ENCODE measurements at places on chromosomes 3 and 15.

DNA sequence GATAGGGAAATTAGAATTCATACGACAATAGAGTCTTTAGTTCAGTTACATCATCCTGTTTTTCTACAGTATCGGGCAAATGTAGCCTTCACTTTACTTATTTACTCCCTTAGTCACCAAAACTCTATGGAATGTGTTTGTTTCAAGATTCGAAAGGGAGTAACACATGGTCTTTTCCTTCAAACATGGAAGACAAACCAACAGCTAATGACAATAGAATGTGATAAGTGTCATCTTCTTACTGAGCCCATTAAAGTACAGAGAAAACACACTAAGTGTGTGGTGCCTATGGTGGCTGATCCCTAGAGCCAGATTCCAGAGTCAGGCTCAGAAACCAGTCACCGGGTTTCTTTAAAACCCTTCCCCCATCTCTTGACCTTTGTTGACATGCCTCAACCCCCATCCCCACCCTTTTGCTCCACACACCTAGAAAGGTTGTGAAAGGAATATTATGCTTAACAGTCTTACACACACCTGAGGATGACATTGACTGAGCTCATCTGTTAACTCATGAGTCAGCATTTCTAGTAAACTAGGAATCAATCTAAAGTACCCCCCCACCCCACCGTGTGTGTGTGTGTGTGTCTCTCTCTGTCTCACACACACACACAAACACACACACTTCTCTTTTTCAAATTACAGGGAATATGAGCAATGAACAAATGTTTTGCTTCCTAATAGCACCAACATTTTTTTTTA, 549.6 kb upstream of the CCDC54 start:
- no peak for DNase-seq

- DNase-seq = no peak
Measured at GRCh38 chr3:94256888-94257813, 194.3 kb downstream of the NSUN3 start.

DNA sequence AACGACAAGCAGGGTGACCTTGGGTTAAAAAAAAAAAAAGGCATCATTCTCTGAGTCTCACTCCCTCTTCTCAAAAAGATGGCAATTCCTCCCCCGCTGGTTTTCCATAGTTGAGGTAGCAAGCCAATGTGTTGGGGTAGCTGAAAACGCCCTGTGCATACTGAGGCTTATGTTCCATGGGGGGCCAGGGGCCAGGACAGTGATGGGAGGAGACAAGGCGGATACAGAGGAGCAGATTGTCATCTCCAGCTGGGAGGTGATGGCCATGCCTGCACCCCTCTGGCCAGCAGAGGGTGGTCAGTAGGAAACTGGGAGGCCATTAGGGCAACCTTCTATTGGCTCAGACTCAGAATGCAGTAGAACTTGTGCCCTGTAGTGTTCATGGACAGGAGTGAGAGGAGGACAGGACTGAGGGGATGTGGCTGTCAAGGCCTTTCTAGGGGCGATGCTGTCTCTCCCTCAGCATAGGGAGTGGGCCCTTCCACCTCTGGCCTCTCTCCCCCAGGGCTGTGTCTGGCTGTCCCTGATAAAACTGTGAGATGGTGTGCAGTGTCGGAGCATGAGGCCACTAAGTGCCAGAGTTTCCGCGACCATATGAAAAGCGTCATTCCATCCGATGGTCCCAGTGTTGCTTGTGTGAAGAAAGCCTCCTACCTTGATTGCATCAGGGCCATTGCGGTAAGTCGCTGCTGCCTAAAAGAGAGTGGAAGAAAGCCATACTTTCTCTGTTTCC, 1.9 kb downstream of the TF start:
- no peak for DNase-seq

GRCh38 chr3:152096280-152096906, 172.3 kb upstream of the MBNL1 start:
- no peak for DNase-seq

GRCh38 chr15:60420203-60420716, 22.5 kb upstream of the ANXA2 start:
- no peak for DNase-seq

GRCh38 chr3:141239511-141240281, 8.1 kb downstream of the PXYLP1 start:
- DNase-seq = no peak

DNA sequence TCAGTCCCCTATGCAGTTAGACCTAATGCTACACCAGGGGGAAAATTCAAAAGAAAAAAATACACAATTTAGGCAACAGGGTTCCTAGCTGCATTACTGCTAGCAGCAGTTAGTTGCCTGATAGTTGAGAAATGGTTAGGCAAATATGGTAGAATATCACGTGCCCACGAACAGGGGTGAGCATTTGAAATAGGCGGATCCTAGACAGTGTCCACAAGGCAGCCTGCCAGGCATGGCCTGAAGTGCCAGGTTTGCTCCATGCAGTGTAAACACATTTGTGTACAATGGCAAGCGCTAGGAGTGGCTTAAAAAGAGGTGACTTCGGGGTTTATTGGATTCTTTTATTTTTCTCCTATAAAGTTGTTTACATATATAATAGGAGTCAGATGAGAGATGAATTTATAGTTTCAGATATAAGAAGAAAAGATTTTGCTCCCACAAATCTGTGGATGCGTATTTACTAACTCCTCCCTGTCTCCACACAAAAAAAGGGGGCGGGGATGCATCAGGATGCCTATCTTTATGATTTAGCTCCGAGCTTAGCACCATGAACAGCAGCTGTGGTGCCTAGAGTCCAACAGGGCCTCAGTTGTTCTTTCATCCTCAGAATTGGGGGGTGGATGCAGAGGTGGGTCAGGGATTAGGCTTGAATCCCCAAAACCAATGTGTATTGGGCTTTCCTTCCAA, 3.9 kb upstream of the TGM4 start:
- DNase-seq = no peak

DNA sequence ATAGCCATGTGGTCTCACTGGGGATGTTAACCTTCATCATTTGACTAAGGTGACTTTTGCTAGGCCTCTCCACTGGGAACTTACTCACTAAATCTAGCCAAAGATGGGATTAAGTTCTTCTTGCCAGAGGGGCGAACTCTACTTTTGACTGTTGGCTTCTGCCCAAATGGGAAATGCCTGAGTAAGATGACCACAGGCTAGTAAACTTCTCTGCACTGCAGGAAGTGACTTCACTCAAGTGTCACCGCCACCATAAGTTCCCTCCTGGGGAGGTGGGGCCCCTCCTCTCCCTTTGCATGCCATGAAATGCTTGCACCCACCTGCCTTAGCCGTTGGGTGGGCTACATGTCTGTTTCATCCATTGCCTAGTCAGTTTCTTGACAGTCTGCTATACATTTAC, 388.3 kb downstream of the FEZF2 start:
- no peak for DNase-seq

DNA sequence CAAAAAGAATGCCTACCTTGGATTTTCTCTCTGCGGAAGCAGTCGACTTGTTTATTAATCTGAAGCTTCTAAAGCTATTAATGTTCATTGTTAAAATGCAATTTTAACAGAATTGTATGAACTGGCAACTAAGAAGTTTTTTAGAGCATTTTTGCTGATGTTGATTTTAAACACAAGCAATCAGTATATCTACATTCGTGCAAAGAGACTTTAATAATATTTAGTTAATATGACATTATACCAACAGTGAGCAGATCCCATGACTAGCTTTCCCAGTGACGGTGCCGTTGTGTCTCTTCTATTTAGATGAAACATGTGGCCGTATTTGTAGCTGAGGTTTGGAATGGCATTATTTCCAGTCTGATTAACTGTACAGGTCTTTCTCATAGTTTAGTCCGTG, 88.0 kb downstream of the PEX5L start:
- no peak for DNase-seq

DNA sequence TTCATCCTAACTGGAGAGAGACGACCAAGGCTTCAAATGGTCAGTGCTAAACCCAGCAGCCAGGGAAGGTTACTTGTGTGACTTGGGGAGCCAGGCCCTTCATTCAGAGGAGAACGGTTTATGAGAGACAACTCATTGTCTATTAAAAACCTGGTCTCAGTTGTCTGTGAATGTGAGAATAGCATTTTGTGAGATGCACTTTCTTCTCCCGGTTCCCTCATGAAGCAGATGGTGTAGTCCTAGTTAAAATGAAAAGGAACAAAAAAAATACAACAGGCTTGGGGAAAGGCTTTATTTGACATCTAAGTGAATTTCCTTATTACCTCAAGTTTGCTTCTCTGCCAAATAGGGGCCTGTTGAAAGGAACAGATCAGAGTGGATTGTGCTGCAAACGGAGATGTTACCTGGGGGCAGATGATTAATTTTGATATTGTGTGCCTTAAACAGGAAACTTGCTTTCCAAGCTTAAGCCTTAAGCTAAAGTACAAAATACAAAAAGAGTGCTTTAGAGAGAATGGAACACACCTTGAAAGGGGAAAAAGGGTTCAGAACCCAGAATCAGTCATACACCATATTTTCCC, 202.7 kb upstream of the BHLHE40 start:
- no peak for DNase-seq

DNA sequence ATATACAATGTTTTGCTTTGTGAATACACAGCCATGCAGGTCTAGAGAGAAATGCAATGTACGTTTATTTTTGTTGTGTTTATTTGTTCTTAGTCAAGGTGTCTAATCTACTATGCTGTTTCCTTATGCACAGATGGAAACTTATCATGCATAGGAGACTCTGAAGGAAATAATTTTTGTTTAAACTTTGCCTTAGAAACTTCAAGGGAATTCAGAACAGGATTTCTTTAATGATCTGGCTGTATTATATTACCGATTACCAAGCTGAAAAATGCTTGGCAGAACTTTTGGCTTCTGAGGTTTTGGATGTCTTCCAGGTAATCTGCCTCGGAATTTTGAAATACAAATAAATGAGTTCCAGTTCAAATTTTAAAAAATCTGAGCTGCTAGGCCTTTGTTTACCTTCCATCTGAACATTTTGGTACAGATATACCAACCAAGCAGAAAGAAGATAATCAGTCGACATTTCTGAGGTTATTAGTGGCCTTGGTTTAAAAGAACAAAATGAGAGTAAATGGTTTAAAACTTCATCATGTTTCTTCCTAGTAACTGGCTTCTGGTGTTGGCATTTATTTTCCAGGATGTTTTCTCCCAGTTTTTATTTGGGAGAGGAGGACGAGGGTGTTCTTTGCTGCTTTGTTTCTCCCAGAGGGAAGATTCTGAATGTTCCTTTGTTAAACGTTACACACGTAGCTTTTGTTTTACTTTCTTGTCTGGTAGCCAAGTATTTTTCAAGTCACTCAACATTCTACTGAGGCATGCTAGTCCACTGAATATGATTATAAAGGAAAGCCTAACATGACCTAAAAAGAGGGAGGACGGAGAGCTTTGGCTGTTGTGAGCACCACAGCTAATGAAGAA, 421.8 kb upstream of the TBL1XR1 start:
- DNase-seq = no peak

DNA sequence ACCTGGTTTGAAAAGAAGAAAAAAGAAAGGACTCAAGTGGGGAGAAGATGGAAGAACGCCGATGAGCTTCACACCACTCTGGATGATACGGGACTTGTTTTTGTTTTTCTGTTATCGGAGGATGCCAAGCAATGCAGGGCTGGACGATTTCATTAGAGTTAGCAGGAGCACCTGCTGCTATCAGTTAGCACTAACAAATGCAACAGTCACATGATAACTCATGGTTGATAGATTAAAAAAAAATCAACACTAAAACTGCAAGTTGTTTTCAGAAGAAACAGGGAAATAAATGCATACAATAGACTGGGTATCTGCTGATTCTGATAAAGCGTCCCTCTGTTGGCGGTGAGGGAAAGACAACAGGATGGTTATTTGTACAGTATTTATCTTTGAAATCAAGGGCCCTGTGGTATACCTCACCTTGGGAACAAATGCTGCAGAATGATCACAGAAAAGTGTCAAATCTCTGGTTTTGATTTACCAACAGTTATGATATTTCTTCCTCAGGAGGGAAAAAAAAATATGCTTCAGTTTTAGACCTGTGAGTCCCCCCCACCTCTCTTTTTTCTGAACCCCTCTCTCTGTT, 575.1 kb downstream of the FOXP1 start:
- DNase-seq = no peak

GRCh38 chr3:140756240-140757016, 78.6 kb downstream of the TRIM42 start:
- peak; percentile 15 for DNase-seq

GRCh38 chr15:32717426-32718226, at the start of gene GREM1:
Gene GREM1, plus strand, starts transcription at chr15:32718004. Its CDS starts 12,687 bp downstream, at chr15:32730691.
- no peak for DNase-seq

- no peak for DNase-seq
Measured at GRCh38 chr15:33040496-33040895, 154.0 kb downstream of the FMN1 start.

DNA sequence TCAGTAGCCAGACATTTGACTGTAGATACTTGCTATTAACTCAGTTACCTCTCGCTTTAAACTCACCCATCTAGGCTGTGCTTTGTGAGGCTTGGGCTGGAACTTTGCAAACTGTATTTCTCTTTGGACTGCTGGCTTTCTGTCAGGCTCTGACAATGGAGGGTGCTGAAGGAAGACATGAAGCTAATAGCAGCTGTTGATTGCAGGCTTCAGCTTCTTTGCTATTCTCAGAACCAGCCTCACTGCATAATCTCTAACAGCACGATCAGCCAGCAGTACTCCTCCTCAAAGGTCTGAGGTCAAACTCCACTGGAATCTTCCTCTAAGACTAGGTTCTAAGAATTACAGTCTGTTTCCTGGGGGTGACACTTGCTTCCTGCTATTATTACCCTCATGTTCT, 295.6 kb downstream of the ZBBX start:
- DNase-seq = no peak

DNA sequence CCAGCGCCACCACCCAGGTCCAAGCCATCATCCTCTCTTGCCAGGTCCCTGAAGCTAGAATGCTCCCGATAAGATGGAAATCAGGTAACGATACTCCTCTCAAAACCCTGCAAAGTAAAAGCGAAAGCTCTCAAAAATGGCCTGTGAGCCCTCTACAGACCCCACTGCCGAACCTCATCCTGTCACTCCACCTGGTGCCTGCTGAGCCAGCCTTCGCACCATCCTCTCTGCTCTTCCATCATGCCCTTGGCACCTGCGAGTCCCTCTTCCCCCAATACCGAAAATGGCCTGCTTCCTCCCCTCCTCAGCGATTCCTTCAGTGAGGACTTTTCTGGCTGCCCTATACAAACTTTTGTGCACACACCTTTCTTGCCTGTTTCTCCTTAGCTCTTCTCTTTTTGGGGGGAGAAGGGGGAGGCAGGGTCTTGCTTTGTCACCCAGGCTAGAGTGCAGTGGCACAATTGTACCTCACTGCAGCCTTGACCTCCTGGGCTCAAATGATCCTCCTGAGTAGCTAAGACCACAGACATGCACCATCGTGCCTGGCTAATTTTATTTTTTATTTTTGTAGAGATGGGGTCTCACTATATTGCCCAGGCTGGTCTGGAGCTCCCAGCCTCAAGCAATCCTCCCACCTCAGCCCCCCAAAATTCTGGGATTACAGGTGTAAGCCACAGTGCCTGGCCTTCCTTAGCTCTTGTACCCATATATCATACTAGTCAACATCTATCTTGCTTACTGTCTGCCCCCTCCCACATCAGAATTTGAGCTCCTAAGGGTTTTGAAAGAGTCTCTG, 3.0 kb downstream of the IDH2 start:
- DNase-seq = peak; percentile 75

DNA sequence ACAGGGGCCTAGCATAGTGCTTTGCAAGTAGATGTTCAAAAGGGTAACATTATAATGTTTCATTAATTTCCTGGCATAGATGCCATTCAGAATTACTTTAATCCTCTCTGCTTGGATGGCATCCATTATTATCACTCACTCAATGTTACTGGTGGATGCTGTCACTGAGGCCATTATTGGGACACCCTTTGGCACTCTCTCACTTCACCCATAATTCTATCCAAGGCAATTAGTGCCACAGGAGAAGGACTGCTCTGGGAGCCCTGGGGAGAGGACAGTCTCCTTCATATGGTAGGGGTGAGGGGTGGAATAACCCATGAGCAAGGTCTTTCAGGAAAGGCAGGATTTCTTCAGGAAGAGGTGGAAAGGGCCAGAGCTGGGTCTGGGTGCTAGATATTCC, 28.7 kb upstream of the SLC28A1 start:
- no peak for DNase-seq

Data from activated CD4-positive, alpha-beta T cell treated with anti-CD3 and anti-CD28 coated beads, Interleukin-2, amount 10 ng/mL, durations not matched to agents 7 days and 5 days (primary cell).